Stimulated activated CD4-positive, alpha-beta T cell treated with anti-CD3 and anti-CD28 coated beads, Interleukin-2, amount 100 ng/mL, for 24 hours (primary cell): ENCODE measurements at places on chromosomes 2 and 18.

GRCh38 chr2:127175041-127175721 lies 44.9 kb downstream of the CYP27C1 start:
- no peak for DNase-seq

DNA sequence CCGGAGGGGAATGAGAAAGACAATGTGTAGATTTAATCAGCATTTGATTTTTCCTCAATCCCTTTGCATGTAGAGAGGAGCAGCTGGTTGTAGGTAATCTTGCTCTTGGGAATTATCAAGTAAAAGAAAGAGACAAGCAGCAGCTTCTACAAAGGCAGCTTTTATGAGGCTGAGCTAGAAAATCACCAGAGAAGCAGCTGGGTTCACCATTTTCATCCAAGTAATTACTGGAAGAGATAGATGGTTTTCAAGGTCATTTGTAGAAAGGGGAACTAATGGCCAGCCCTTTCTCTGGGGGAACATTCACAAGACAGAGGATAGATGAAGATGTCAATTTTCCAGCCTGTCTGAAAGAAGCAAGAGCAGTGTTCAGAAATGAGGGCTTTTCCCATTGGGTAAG lies 113.0 kb downstream of the RND3 start:
- DNase-seq = no peak

- DNase-seq = no peak
These were observed 19.6 kb downstream of the ANKMY1 start for GRCh38 chr2:240538031-240538780.

DNA sequence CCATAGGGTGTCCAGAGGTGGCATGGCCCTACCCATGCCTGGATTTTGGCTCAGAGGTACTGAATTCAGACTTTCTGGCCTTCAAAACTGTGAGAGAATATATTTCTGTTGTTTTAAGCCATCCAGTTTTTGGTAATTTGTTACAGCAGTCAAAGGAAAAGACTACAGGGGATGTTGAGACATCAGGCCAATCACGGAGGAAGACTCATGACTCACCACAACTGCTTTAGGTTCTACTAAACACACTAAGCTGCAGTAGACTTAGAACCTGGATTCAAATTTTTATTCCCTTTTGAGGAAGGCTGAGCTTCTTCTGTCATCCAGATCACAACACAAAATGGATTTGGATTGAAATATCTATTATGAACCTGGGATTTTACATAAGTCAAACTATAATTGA lies 12.0 kb upstream of the C2orf66 start:
- no peak for DNase-seq
